ENCODE measurements at places on chromosomes 13 and 19. TPM values are rescaled to one million over a fixed set of nuclear protein-coding genes. Genes with fewer than 3 reads are reported as not detected.

DNA sequence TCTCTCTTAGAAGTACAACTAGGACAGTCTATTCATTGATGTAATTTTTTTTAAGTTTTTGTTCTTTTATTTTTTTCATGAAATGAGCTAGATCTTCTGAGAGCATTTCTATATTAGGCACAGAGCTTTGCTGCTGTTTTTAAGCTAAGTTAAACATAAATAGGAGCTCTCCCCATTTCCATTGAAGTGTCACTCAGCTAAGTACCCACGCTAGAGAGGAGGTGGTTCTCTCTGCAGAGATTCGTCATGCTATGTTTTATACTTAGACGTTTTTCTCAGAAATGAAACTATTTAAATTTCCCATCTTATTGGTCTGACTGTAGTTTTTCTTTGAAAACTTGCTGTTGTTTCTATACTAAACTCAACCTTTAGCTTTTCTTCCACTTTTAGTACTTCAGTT lies 271.5 kb downstream of the PCDH9 start:
- DNase-seq, result no peak

DNA sequence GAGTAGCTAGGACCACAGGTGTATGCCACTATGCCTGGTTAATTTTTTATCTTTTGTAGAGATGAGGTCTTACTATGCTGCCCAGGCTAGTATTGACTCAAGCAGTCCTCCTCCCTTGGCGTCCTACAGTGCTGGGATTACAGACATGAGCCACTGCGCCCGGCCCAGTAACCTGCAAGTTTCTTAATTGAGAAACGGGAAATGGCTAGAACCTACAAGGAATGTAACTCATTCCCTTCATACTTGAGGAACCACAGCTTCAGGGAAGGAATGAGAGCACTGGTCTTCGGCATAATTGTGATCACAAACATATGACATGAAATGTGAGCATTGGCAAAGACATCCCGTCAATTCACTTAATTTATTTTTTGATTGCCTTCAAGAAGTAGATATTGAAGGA lies 157.0 kb downstream of the KLF5 start:
- DNase-seq, result no peak

DNA sequence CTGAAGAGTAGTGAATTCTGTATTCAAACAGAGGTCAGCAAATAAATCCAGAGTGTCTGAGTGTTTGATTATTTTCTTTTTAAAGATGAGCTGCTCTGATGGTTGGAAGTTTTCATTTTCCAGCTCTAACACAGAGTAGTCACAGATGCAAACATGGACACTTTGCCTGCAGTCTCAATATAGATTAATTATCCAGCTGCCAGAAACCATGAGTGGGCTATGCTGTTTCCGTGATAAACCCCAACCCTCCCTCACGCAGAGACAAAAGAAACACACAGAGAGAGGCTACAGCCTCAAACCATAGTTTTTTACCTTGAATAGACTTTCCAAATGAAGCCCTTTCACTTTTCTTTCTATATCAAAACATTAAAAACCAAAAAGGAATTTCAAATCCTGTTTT lies 884.7 kb downstream of the DIAPH3 start:
- no peak for DNase-seq

- no peak for DNase-seq
These were observed 27.9 kb downstream of the PLEKHJ1 start for GRCh38 chr19:2207991-2208860.

Gene COX7A1
- 25.6 TPM for polyA plus RNA-seq

- no peak for DNase-seq
These were observed 1.2 kb downstream of the PCDH9 start for GRCh38 chr13:67228916-67229315.

GRCh38 chr19:38977445-38978325 lies 2.1 kb upstream of the FBXO17 start:
- no peak for DNase-seq

Gene TNFSF11
- 0.37 TPM for polyA plus RNA-seq

- no peak for DNase-seq
These were observed 3.3 kb downstream of the TIMM13 start for GRCh38 chr19:2423915-2424685.

GRCh38 chr13:46679369-46680120 lies 117.4 kb downstream of the ESD start:
- no peak for DNase-seq

- DNase-seq, result no peak
These were observed 9.3 kb downstream of the ADPRHL1 start for GRCh38 chr13:113443991-113444390.

DNA sequence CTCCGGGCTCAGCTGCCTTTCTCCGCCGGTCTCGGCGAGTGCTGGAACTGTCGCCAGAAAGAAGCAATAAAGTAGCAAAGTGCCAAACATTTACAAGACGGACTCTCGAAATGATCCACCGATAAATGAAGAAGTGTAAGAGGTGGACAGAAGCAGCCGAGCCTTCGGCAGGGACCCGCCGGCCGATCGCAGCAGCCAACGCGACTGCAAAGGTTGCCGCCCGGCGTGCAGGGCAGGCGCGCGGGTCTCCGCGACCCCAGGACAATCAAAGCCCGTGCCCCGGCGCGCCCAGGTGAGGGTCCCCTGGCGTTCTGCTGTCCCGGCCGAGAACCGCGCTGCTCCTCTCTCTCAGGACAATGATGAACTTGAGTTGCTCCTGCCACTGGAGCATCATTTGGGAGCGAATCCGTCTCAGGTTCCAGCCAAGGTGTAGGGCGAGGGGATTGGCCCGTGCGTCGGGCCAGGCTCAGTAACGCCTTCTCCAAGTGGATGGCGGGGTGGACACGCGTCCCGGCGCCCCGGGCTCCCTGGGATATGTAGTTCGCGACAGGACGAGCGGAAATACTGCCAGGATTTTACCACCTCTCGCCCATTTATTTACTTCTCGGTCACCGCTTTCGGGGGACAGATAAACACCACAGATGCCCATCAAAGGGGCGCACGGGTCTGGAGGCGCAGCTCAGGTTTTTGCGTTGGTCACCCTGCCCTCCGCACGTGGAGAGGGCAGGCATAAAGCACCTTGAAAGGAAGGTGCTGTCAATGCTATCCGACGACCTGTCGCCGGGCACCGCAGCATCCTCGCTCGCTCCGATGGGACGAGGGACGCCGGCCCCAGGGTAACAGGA lies at the start of the genes BIVM and POGLUT2:
TSS of gene BIVM (plus strand) at position 539 of the 845 bp plus-strand sequence. CDS start 8,149 bp downstream, outside the sequence.
TSS of gene POGLUT2 (minus strand) at position 396 of the 845 bp plus-strand sequence. CDS start at position 90, 306 bp downstream.
- peak; percentile 92 for DNase-seq

DNA sequence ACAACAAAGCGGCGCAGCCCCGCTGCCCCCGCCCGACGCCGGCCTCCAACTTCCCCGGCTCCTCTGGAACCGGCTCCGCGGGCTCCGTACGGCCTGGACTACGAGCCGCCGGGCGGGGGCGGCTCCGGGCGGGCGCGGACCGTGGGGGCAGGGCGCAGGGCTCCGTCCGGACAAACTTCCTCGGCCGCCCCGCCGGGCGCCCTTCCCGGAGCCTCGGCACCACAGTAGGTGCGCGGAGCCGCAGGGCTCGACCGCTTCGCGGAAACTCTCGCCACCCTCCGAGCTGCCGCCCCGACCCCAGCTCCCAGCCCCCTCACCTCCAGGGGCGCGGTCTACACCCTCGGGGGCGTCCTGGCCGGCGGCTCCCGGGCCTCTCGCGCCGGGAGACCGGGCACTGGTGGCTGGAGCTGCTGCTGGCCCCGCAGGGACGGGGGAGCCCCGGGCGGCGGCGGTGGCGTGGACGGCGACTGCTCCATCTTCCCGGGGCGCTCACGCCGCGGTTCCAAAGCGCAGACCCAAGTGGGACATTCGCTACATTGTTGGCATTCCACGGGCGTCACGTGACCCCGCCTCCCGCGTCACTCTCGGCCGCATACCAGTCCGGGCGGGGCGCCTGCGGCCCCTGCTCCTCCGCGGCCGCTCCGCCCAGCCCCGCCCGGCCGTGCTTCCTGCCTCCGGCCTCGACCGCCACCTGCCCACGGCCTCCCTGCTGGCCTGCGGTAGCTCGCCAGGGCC lies at the start of gene LATS2:
TSS of gene LATS2 (minus strand) at position 558 of the 735 bp plus-strand sequence. CDS start 15,560 bp downstream, outside the sequence.
- DNase-seq, result peak; percentile 95

GRCh38 chr13:100506154-100506553 lies 82.4 kb downstream of the GGACT start:
- DNase-seq, result no peak

DNA sequence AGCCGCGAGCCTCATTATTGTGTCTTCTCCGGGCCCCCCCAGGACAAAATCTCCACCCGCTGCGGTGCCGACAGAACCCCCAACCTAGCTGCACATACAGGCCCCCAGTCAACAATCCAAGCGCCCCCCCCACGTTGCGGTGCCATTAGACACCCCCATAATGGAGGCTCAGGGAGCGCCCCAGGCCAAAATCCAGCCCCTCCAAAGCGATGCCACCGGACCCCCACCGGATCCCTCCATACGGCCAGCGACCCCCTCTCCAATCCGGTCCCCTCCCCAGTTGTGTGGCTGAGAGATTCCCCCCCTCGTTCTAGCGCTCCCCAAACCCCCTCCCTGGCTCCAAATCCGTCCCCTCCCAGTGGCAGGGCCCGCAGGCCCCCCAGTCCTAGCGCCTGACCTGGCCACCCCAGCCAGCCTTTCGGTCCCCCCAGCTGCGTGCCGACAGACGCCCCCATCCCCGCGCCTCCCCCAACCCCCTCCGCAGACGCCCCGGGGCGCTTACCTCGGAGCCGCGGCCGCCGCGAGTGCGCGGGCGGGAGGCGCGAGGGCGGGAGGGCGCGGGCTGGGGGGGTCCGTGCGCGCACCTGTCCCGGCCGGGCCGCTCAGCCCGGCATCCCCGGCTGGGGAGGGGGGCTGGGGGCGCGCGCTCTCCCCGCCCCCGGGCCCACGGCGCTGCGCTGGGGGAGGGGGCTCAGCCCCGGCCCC lies 21.6 kb upstream of the SEMA6B start:
- DNase-seq, result no peak

GRCh38 chr13:65964672-65965071 lies 1265.5 kb downstream of the PCDH9 start:
- DNase-seq, result no peak

- DNase-seq, result no peak
These were observed 179.2 kb downstream of the ABCC4 start for GRCh38 chr13:95122063-95122462.

Gene CSNK1G2
- 45.0 TPM for polyA plus RNA-seq

DNA sequence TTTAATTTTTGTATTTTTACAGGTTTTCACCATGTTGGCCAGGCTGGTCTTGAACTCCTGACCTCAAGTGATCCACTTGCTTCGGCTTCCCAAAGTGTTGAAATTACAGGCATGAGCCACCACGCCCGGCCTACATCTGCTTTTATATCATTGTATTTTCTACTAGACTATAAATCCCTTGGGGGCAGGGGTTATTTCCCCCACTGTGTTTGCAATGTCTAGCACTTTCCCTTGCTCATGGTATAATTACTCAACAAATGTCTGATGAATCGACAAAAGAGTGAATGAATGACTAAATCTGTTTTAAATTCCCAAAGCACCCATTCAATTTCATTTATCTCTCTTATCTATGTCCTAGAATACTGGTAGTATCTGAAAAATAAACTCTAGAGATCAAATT lies 244.5 kb upstream of the CSNK1A1L start:
- no peak for DNase-seq

GRCh38 chr13:97005625-97006262 lies 11.5 kb upstream of the OXGR1 start:
- no peak for DNase-seq

GRCh38 chr13:59715611-59716010 lies 448.1 kb downstream of the DIAPH3 start:
- no peak for DNase-seq

Gene ERFL
- polyA plus RNA-seq, result 0.15 TPM

DNA sequence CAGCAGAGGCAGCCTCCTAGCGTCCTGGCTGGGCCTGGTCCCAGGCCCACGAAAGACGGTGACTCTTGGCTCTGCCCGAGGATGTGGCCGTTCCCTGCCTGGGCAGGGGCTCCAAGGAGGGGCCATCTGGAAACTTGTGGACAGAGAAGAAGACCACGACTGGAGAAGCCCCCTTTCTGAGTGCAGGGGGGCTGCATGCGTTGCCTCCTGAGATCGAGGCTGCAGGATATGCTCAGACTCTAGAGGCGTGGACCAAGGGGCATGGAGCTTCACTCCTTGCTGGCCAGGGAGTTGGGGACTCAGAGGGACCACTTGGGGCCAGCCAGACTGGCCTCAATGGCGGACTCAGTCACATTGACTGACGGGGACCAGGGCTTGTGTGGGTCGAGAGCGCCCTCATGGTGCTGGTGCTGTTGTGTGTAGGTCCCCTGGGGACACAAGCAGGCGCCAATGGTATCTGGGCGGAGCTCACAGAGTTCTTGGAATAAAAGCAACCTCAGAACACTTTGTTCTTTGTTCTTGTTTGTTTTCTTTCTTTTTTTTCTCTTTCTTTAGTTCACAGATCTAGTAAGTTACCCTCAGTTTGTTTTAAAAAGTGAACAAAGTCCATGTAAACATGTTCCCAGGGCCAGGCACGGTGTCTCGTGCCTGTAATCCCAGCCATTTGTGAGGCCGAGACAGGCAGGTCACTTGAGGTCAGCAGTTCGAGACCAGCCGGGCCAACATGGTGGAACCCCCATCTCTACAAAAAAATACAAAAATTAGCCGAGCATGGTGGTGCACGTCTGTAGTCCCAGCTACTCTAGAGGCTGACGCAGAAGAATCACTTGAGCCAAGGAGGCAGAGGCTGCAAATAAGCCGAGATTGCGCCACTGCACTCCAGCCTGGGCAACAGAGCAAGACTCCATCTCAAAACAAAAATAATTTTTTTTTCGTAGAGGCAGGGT lies 10.2 kb downstream of the ANGPTL4 start:
- no peak for DNase-seq

DNA sequence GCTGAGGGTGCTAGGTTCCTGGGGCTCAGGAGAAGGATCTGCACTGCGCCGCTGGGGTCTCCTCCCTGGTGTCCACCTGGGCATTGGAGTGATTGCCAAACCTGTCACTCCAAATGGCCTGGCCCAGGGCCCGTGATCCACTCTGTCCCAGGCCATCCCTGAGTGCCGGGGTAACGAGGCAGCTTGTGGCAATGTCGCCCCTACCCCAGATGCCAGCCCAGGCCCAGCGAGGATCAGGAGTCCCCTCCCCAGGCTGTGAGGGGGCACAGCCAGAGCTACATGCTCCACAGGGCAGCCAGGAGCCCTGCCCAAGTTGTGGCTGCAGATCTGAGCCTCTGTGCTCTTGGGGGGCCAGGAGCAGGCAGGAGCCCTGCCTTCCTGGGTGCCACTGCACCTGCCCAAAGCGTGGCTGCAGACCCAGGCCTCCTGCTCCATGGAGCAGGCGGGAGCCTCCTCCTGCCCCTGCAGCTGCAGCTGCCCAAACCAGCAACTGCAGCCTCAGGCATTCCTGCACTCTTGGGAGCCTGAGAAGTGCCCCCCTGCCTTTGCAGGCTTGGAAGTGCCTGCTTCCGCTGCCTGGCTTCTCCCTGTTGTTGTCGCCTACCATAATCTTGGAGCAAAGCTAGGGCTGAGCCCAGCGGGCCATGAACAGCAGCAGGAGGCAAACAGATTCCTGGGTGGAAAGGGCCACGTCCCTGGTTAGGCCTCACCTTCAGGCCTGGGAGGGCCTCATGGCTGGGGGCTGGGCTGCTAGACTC lies 4.6 kb downstream of the IGFL4 start:
- no peak for DNase-seq

Gene PODNL1
- 1.2 TPM for polyA plus RNA-seq

DNA sequence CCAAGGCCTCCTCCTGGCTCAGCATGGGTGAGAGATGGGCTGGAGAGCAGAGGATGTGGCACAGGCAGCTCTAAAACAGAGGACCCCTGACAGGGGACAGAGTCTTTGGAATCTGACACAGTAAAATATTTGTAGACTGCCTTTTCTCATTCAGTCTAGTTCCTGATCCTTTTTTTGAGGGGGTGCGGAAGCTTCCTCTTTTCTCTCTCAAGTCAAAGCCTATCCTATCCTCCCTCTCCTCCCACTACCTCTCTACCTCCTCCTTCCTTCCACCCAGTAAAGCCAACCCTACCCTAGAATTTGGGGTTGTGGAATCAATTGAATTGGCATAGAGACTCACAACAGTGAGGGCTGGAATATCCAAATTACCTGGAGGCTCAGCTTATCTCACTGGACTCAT lies 82.0 kb downstream of the TEX26 start:
- no peak for DNase-seq

- peak; percentile 62 for DNase-seq
These were observed 801 bp downstream of the KCTD12 start for GRCh38 chr13:76885203-76886004.

All from left kidney (tissue), 8 donors.